ENCODE measurements at places on chromosomes 4 and X.
A peak's percentile ranks its signal among the peaks of the same experiment; 100 is the strongest.

GRCh38 chr4:88535090-88535755 lies 11.6 kb upstream of the PYURF start:
- no peak for DNase-seq

DNA sequence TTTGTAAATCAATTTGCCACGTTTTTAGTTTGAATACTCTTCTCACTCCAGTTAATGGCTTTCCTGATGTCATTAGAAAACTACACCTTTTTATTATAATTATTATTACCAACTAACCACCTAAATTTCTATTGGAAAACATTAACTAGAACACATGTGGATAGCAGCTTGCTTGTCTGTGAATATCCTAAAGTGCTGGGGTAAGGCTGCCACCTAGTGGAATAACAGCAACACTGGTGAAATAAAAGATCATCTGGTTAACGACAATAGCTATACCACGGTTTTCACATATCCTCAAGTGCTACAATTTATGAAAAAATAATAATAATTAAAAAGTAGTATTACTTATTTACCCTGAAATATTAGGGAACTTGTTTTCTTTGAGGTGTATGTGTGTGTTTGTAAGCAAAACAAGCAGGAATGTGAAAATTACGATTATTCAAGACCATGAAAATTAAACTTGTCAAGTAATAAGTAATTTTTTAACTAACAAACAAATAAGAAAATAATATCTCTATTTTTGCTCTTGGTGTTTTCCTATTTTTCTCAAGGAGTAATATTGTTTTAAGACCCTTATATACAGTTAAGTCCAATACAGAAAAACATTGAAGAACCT lies 130.1 kb upstream of the TECRL start:
- peak; percentile 35 for DNase-seq

GRCh38 chr4:8370106-8370787 lies 70.3 kb downstream of the ACOX3 start:
- DNase-seq: no peak

DNA sequence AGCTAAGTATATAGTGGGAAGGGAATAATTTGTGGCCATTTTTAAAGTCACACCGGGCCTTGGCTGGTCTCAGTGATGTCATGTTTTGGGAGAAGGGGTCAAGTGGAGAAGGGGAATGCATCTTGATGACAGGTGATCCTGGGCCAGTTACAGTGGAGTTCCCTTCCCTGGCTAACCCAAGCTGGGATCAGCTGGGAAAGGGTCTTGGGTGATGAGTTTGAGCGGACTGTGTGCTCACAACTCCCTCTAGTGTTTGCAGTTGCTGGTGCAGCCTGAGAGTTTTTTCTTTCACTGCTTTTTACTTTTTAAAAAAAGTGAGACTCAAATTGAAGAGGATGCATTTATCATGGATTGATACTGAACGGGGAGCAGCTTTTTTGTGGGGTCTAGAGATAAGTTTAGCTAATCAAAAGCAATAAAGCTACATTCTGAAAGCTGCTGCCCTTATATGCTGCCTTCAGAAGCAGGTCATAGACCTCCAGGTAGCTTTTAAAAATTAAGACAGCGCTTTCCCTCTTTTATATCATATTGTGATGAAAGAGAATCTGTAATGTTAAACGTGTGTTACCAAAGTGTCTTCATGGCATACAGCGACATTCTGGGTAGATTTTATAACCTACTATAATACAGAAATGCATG lies 164.7 kb downstream of the DCLK2 start:
- no peak for DNase-seq

- no peak for DNase-seq
These were observed 175.3 kb downstream of the BCOR start for GRCh38 chrX:39922488-39922887.

DNA sequence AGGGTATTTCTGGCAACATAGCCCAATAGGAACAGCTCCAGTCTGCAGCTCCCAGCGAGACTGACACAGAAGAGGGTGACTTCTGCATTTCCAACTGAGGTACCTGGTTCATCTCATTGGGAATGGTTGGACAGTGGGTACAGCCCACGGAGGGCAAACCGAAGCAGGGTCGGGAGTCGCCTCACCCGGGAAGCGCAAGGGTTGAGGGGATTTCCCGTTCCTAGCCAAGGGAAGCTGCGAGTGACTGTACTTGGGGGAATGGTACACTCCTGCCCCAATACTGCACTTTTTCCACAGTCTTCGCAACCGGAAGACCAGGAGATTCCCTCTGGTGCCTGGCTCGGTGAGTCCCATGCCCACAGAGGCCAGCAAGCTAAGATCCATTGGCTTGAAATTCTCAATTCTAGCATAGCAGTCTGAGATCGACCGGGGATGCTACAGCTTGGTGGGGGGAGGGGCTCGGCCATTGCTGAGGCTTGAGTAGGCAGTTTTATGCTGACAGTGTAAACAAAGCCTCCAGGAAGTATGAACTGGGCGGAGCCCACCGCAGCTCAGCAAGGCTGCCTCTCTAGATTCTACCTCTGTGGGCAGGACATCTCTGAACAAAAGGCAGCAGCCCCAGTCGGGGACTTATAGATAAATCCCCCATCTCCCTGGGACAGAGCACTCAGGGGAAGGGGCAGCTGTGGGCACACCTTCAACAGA lies 14.0 kb upstream of the ADAD1 start:
- no peak for DNase-seq

- no peak for DNase-seq
These were observed 3.6 kb upstream of the BBS12 start for GRCh38 chr4:122728856-122729255.

DNA sequence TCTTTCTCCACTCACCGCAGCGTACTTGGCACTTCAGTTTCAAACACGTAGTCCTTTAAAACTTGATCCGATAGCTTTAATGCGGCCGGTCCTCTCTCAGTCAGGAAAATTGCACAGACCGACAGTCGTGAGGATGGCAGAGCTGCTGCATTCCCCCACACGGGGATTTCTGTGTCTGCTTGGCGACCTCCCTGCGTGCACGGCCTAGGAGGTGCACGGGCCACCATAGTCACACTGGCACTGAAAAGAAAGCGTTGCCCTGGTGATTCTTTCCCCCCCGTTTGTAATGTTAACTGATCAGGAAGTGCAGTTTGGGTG lies 10.3 kb downstream of the AKAP17A start:
- no peak for DNase-seq

GRCh38 chrX:13952581-13952980 lies 77.1 kb downstream of the GEMIN8 start:
- no peak for DNase-seq

GRCh38 chr4:37827030-37827685 lies 672 bp downstream of the PGM2 start:
- DNase-seq: no peak
